Stimulated activated CD4-positive, alpha-beta T cell treated with anti-CD3 and anti-CD28 coated beads, Interleukin-1b, Interleukin-23, amount 100 ng/mL, for 1 hour (primary cell): ENCODE measurements at places on chromosomes 4 and X.

- DNase-seq = no peak
Observed at GRCh38 chrX:131058136-131058868, at the start of gene ARHGAP36. TSS of gene ARHGAP36 (plus strand) at chrX:131058346. CDS start at chrX:131081666, 23,320 bp downstream.

DNA sequence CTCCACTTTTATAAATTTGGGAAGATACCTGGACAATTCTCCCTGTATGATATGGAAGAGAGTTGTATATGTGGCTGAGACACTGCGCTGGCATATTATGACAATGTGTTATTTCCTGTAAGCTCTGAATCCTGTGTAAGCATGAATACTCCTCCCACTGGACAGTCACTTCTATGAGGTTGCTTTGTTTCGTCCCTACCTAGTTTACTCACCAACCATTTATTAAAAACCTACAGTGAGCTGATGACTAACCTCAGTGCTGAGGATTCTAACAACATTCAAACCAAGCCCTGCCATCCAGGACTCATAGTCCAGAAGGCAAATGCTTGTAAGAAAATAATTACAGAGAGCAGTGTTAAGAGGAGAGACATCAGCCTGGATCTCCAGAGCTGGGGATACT is 1632.9 kb upstream of the TENM3 start:
- no peak for DNase-seq

GRCh38 chr4:85548116-85548515 is 73.2 kb downstream of the ARHGAP24 start:
- DNase-seq = no peak

GRCh38 chrX:135505351-135505750 is 15.1 kb upstream of the INTS6L start:
- no peak for DNase-seq

DNA sequence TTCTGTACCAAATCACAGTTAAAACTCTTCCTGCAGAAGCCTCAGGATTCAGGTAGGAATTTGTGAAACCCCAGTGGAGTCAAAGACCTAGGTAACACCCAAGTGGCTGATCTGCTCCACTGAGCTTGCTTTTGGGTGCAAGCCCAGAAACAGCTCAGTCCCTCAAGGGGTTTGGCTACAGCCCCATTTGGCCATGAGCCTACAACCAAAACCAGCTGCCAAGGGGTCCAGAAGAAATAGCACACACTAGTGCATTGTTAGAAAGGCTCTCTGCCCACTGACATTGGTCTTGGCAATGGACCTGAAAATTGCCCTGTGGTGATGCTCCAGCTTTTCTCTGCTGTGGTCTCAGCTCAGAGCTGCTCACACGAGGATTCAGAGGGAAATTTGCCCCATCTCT is 577.4 kb upstream of the INTU start:
- DNase-seq = no peak

DNA sequence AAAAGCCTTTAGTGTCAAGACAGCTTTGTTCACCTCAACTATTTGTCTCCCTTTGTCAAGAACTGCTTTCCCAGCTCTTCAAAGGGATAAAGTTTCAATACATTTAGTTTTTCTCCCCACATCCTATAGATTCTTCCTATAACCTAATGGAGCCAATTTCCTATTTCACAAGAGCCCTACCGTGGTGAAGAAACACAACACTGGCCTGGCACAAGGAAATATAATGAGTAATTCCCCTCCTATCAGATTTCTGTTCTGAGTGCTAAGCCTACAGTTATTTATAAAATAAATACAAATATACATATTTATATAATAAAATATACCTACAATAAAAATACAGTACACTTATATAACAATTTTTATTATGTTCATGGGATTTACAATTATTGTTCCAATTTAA is 89.9 kb downstream of the SHISA3 start:
- DNase-seq = no peak

DNA sequence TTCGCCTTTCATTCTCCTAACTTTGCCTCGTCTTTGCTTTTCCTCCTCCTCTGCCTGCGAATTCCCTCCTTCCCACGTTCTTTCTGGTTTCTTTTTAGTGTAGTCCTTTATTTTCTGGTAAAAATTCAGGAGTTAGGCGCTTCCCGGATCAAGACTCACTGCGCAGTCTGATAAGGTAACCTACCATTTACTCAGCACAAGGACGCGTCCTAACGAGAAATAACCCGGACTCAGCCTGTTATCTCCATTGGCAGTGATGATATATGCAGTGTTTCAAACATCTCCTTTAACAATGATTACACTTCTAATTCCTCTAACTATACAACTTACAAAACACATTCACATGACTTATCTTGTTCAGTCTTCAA is 357 bp upstream of the ETNPPL start:
- no peak for DNase-seq

DNA sequence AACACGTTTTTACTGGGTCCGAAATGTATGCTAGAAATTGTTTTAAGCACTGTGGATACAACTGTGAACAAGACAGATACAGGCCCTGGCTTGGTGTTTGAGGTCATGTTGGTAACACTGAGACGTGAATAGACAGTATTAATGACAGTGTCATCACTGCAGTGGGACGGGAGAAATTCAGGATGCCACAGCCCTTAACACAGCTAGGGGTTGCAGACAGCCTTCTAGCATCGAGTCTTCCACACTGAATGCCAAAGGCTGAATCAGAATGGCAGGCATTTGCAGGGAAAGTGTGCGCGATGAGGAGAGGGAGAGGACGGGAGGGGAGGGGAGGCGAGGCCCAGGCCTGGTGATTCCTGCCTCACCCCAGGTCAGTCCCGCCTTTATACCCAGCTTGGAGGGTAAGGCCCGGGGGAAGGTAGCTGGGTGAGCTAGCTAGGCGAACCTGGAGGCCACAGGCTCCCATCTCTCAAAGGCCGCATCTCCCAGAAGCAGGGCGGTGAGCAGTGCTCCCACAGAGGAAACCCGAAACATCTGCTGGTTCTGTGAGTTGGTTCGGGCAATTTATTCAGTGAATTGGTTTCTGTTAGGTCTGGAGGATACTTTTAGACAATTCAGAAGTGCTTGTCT is 44.1 kb upstream of the CLDN24 start:
- DNase-seq = no peak

DNA sequence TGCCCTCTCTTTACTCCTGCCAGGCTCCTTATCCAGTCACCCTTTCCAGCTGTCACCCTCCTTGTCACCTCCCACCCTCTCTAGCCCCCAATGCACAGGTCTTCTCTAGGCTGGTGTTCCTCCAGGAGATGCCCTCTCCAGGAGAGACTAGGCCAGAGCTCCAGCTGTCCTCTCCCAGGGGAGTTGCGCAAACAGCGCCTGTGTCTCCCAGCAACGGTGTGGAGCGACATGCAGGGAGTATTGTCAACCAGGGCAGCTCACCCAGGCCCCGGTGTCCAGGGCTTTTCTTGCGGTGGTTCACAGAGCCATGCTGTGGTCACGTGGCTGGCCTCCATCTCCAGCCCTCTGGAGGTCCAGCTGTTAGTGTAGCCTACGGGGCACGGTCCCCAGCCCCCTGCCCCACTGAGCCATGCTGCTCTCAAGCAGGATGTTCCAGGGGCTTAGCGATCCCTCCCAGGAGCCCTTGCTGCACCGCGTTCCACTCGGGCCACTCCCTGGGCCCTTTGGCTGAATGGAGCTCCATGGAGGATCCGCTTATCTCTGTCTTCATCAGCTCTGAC is 34.8 kb downstream of the CCNQ start:
- DNase-seq = no peak

GRCh38 chr4:26893491-26893890 is 32.9 kb downstream of the STIM2 start:
- no peak for DNase-seq

GRCh38 chrX:48574270-48575266 is at the start of gene RBM3:
TSS of gene RBM3 (plus strand) at chrX:48574484. CDS start at chrX:48575181, 697 bp downstream.
- DNase-seq = peak; percentile 68

DNA sequence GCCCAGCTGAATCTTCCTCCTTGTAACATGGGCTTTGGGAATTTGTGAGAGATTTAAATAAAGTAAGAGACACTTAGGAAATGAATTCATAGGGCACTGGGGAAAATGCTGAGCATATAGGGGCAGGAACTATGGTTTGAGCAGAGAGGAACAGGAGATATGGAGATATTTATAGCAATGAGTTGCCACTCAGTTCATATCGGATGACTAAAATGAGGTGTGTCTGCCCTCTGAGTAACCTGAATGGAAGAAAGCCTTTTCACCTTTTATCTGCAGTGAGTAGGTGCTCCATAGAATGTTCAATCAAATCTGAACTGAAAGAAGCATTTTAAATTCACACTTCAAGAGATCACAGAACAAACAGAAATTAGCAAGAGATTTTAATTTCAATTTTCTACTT is 105.7 kb downstream of the CEP44 start:
- DNase-seq = no peak

- DNase-seq = no peak
Observed at GRCh38 chrX:131025336-131025735, 32.8 kb upstream of the ARHGAP36 start.

GRCh38 chr4:98939438-98939837 is 10.5 kb upstream of the EIF4E start:
- no peak for DNase-seq

- DNase-seq = no peak
Observed at GRCh38 chrX:111265486-111265885, 4.8 kb downstream of the CAPN6 start.

DNA sequence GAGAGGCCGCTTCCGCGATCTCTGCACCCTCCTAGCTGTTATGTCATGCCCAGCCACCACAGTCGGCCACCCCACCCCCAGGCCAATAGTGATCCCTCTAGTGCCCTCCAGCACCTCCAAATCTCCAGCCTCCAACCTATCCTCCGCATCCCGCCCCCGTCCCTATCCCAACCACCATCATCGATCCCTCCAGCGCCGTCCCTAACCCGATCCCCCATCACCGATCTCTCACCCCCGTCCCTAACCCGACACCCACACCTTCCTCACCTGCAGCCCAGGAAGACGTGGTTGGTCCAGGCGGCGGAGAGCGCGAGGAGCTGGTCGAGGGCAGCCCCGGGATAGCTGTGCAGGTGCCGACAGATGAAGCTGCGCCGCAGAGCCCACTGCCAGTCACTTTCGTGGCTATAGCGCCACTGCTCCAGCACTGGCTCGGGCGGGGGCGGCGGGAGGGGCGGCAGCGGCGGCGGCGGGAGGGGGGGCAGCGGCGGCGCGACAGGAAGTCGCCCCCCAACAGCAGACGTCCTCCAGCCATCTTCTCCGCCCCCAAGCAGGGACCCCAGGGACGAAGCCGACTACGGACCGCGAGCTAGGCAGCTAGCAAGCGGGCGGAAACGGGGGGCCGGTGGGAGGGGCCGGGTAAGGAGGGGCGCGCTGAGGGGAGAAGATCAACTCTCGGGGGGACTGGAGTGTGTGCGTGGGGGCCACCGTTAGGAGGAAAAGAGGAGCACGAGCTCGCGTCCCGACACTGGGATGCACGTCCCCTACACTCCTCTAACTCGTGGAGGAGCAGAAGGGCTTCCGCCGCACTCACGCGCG is 552 bp downstream of the NKRF start:
- peak; percentile 14 for DNase-seq

GRCh38 chr4:73187325-73187724 is 71.3 kb downstream of the ANKRD17 start:
- no peak for DNase-seq

- DNase-seq = no peak
Observed at GRCh38 chr4:23166919-23167318, 474.2 kb downstream of the GBA3 start.

DNA sequence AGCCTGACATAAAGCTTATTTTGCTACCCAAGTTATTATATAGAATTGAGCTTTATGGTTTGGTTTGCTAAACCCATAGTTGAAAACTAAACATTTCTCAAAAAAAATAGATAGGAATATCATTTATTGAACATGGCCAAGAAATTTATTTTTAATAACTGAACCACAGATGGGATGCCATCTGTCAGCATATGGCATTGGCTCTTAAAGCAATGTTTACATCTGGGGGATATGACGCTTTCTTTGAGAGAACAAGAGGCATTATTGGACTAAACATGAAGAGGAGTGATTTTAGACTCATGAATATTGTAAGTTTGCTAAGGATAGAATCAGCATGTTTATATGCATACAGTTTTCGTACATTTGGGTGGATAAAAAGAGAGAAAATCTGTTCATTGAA is 132.6 kb upstream of the SLIT2 start:
- no peak for DNase-seq

GRCh38 chr4:128633067-128633466 is 176.4 kb upstream of the JADE1 start:
- DNase-seq = no peak

DNA sequence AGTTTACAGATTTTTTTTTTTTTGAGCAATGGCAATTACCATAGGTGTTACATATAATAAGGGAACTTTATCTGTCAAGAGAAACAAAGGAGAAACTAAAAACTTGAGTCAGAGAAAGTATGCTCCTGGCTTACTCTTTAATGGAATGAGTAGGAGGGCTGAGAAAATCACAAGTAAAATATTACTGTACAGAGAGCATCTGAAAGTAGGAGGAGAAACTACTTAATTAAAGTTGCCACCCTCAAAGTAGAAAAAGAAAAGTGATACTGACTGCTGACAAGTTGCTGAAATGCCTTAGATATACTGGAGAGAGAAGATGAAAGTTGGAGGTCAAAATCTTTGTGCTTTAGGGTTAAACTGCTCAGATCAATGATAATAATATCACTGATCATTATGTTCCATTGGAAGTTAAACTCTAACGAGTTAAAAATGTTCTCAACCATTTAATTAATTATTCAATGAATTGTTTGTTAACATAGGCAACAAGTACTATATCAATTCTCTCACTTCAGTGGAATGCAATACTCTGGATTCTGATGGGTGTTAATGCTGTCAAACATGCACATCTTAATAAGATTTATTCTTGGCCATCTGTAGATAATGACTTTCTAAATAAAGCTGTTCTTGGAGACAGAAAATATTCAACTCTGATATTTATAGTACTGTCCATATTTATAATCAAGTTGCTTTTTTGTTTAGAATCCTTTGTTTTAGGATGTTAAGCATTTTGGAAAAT is 61.2 kb upstream of the CAMK2D start:
- no peak for DNase-seq

DNA sequence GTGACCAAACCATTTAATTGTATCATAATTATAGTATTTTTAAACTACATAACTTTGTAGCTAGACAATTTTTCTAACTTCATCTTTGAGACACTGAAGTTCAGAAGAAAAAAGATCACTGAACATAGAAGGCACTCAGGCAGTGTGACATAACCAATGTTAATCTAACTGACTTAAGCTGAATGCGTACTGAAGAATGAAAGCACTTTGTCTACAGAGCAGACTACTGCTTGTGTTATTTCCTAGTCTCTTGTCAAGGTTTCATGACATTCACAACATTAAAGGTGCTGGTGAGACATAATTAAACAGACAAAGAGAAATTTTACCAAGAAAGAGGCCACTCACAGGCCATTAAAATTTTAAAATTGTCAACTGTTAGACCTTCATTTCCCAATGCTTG is 13.5 kb downstream of the AMMECR1 start:
- DNase-seq = no peak

DNA sequence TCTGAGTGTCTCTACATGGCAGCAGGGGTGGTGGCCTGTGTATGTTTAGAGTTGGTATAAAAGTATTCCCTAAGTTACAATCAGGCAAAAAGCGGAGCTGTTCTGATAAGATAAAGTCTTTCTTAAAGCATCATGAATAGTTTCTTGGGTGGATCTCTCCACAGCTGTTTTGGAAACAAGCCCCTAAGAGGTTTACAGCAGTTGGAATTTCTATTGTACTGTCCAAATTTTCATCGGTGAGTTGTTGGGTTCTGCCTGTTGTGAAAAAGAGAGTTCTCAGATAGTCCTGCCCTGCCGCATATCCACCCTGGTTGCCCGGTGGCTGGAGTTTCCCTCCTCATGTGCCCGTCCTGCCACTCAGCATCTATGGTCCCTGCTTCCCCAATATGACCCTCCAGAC is 50.1 kb downstream of the C4orf51 start:
- DNase-seq = no peak
